GM23338 (cell line): ENCODE measurements at places on chromosomes 5 and 9. TPM values are rescaled to one million over a fixed set of nuclear protein-coding genes. Genes with fewer than 3 reads are reported as not detected.

- H3K4me3 ChIP-seq: peak overlapping the region; percentile 23; the same call in 1 of the 2 replicates
- H3K36me3 ChIP-seq: no peaks in the 10 kb centered on the region
- H3K27me3 ChIP-seq: no peaks in the 10 kb centered on the region
These were observed 2.1 kb upstream of the MYMK start for GRCh38 chr9:133526721-133527321.

DNA sequence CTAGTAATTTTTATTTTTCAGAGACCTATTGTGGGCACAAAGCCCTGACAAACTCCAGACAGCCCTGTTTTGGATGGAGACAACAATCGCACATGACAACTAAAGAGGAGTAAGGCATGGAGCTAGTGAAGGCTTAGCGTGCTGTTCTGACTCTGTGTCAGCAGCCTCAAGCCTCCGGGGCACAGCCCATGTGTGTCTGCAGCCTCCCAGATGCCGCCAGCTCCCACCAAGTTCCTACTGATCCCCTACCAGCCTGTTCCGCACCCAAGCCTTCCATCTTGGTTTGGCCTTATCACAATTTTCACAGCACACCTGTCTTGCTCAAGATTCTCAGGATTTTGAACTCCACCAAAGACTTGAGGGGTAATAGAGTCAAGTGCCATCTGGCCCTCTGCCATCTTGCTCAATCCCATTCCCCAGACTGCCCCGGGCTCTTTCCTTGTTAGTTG, 70.3 kb upstream of the SH3PXD2B start:
- H3K36me3 ChIP-seq: no peaks in the 10 kb centered on the region; the same call in none of the 2 replicates
- DNase-seq: no peak
- H3K4me3 ChIP-seq: no peak overlapping the region
- H3K27me3 ChIP-seq: no peaks in the 10 kb centered on the region
- no peak overlapping the region for H3K27ac ChIP-seq

DNA sequence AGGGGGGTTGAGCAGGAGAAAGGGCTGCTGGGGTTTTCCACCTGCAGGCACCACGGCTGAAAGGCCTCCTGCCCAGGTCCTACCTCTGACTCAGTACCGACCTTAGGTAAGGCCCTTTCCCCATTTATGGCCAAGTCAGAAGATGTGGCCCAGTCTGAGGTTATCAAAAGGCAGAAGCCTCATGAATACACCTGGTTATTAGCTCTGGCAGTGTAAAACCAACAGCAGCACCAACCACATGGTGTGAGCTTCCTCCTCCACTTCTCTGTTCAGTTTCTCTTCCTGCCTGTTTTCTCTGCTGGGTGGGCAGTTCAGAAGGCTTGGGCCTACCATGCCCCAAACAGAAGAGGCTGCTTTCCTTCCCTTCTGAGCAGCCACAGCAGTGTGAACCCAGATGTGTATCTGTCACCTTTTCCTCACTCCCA, 86.9 kb downstream of the UGCG start:
- H3K36me3 ChIP-seq: no peaks in the 10 kb centered on the region
- H3K27ac ChIP-seq: no peak overlapping the region
- H3K4me1 ChIP-seq: no peaks in the 10 kb centered on the region
- H3K4me3 ChIP-seq: no peak overlapping the region
- H3K27me3 ChIP-seq: no peaks in the 10 kb centered on the region

GRCh38 chr5:80255431-80255810, 427 bp downstream of the SERINC5 start:
- H3K4me1 ChIP-seq: peaks cover 52% of the 10 kb centered on the region
- DNase-seq: no peak
- no peaks in the 10 kb centered on the region for H3K36me3 ChIP-seq
- H3K27me3 ChIP-seq: peaks cover 5% of the 10 kb centered on the region; the same call in 1 of the 2 replicates
- H3K27ac ChIP-seq: no peak overlapping the region
- H3K4me3 ChIP-seq: peak overlapping the region; percentile 100

DNA sequence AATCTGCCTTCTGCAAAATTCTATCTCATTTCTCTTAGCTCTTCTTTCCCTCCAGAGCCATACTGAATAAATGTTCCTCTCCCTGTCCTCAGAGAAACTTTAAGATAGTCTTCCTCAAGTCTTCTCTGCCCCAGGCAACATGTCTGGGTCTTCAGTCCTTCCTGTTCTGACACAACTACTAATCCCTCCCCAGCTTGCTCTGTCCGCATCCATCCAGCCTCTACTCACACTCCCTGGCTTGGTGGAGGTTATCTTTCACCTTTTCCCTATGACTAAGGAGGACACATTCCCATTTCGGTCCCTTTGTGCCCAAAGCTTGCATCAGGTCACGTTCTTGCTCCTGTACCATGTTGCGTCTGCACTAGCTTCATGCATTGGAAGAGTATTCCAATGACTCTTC, 143.3 kb downstream of the TTLL11 start:
- H3K27ac ChIP-seq: no peak overlapping the region
- H3K27me3 ChIP-seq: no peaks in the 10 kb centered on the region
- H3K36me3 ChIP-seq: no peaks in the 10 kb centered on the region
- DNase-seq: no peak
- H3K4me1 ChIP-seq: peaks cover 10% of the 10 kb centered on the region
- H3K4me3 ChIP-seq: no peak overlapping the region

DNA sequence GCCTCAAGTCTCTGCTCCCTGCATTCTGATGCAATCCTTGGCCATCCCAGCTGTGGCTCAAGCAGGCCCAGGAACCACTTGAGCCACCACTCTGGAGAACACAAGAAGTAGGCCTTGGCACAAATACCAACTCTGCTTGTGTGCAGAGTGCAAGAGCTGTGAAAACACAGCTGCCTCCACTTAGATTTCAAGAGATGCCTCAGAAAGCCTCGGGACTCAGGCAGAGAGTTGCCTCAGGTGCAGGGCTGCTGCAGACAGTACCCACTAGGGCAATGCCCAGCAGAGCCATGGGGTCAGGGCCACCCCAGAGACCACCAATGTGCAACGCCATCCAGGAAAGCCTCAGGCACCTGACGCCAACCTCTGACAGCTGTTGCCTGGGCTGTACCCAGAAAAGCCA, 82.4 kb downstream of the FREM1 start:
- no peak for DNase-seq
- H3K36me3 ChIP-seq: no peaks in the 10 kb centered on the region
- H3K4me3 ChIP-seq: no peak overlapping the region
- H3K4me1 ChIP-seq: no peaks in the 10 kb centered on the region
- H3K27ac ChIP-seq: no peak overlapping the region

DNA sequence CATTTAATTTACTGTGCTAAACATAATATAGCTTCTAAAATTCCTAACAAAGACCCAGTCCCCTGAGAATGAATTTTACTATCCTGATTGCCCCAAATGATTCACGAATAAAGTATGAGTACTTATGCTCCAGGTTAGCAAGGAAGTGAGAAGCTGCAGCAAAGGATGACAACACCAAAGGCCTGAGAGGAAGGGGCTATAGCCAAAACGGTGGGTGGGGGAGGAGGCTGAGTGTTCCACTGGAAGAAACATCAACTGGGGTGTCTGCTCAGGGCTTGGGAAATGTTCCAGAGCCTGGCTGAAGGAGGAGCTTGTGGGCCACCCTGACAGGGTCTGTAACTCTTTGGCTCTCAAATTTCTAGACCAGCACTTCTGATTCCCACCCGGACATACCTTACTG, 157.3 kb downstream of the ADAMTS12 start:
- no peaks in the 10 kb centered on the region for H3K36me3 ChIP-seq
- H3K27ac ChIP-seq: no peak overlapping the region
- DNase-seq: peak; percentile 44
- peaks cover 14% of the 10 kb centered on the region for H3K4me1 ChIP-seq
- H3K4me3 ChIP-seq: no peak overlapping the region
- H3K27me3 ChIP-seq: no peaks in the 10 kb centered on the region

GRCh38 chr9:92616199-92616641, 53.7 kb downstream of the IPPK start:
- no peak overlapping the region for H3K4me3 ChIP-seq
- no peaks in the 10 kb centered on the region for H3K4me1 ChIP-seq
- no peak for DNase-seq
- no peaks in the 10 kb centered on the region for H3K27me3 ChIP-seq
- H3K36me3 ChIP-seq: no peaks in the 10 kb centered on the region; the same call in 1 of the 2 replicates
- no peak overlapping the region for H3K27ac ChIP-seq

Gene ANKRD31
- 0.16 and 0.59 TPM in 2 replicates for total RNA-seq

Gene PCDHB5
- total RNA-seq: 37.7 and 49.7 TPM in 2 replicates

Gene TMEM267
- total RNA-seq: 6.5 and 8.6 TPM in 2 replicates
